ENCODE measurements at places on chromosomes 6 and 20.

DNA sequence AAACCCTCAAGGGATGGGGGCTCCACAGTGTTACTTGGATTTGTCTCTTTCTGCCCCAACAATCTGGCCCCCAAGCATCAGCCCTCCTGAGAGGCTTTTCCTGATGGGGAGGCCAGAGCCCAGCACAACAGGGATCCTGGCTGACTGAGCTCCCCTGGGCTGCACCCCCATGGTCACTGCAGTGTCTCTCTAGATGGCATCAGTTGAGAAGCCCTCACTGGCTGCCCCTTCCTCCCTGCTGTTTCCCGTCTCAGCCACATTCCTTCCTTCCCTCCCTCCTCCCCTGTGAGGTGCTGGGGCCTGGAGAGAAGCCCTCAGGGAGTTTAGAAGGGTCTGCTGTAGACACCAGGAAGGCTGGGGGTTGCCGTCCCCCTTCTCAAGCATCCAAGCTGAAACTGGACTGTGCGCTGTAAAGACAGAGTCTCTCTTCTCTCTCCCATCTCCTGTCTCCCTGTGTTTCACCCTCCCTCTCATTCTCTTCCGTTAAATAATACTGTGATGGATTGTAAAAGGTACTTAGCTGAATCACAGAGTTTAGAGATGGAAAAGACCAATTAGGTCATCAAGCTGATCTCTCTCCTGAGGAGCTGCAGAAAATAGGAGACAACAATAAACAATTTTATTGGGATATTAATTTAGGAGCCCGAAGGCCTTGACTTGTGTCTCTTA lies 29.7 kb downstream of the SAYSD1 start:
- DNase-seq: no peak

GRCh38 chr20:20075032-20075431 lies 22.7 kb downstream of the CFAP61 start:
- no peak for DNase-seq

GRCh38 chr6:125717120-125717731 lies 32.2 kb upstream of the HEY2 start:
- DNase-seq: no peak

GRCh38 chr6:7188492-7188891 lies 80.7 kb downstream of the RREB1 start:
- DNase-seq: no peak

Measured in activated CD8-positive, alpha-beta memory T cell treated with anti-CD3 and anti-CD28 coated beads for 4 hours (primary cell).